ENCODE measurements at places on chromosomes 7 and 10.

DNA sequence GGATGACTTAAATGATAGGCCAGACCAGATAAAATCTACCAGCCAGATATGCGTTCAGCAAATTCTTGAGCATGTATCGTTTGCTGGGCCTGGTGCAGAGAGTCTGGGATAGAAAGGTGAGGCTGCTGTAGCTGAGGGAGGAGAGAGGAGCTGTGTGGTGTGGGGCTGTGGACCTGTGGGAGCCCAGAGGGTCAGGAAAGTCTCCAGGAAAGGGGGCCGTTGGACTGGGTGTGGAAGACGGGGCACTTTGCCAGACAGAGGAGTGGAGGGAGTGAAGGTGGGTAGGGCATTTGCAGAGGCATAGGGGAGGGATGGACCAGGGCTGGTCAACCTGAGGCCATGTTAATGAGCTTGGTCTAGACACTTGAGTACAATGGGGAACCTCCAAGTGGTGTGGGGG lies 124.7 kb upstream of the UNC5B start:
- no peak for DNase-seq

GRCh38 chr10:71625445-71626175 lies 94.0 kb downstream of the C10orf105 start:
- no peak for DNase-seq

- DNase-seq: no peak
These were observed 35.1 kb upstream of the DNAJB6 start for GRCh38 chr7:157301610-157302120.

DNA sequence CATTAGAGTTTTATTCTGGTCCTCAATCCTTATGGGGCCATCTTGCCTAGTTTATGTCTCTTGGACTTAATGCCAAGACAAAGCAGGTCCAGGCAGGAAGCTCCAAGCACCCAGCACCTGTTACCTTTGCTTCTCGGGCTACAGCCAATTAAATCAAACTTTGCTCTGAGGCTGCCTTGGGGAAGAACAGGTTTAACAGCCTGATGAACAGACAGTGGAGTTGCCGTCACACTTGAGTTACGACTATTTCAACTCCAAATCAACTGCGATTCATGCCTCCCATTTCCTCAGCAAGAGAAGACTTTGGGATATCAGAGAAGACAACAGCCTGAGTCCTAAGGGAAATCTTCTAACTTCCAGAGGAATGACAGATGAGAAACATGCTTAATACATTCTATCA lies 62.2 kb downstream of the XPNPEP1 start:
- DNase-seq: no peak

DNA sequence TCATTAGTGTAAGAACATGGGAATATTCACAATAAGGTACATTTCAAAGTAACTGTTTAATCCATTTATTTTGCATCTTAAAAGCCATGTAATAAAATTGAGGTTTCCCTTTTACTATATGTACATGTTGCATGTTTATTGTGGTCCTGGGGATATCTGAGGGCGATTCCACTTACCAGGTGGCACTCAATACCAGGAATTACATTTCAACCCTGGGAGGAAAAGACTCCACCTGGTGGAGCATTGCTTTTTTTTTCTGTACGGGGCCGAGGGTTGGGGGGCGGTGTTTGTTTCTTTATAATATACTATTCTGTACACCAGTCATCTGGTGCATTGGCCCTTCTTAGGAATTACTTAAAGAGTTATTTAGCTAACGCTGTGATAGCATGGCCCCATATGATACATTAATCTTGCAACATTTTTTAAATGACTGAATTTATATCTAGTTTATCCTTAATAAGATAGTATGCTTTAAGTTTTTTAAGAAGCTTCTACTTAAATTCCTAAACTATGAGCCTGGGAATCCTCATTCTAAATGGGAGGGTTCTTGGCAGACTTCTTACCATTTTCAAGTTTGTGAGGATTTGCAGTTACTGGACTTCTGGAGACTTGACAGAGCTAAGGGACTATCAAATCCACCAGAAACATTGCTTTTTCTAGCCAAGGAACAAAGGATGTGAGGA lies 7.2 kb upstream of the HGF start:
- no peak for DNase-seq

DNA sequence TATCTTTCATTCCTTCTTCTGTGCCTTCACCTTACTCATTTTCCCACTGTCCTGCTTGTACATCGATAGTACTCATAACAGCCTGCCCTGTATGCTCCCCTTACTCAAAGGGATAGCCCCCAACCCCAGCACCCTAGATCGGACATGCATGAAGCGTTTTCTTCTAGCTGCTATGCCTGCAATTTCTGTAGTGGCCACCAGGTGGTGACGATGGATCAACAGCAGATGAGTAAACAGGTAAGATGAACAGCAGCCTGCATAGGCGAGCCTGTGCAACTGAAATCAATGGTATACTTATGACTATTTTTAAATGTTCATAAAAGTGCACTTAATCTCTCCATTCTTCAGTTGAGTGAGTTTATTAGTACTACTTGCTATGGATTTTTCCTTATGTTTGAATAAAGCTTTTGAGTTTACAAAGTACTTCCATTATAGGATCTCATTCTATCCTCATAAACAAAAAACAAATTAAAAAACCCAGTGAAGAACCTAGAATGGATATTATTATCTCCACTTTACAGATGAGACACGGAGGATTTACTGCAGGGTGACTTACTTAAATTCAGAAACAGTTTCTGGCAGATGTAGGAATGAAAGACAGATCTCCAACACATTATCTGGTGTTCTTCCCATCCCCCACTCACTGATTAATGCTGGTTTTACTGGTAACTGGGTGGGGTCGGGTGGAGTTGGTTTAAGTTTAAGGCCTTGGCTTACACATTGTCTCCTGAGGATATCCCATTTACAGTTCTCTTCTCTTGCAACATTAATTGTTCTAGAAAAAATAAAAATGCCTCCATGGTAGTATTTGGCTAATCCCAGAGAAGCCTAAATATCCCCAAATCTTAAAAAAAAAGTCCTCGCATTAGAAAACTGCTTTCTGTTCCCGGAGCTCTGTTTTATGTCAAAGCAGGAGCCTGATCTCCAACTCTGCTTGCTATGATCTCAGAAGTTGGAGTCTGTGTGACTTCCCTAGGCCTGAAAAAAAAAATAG lies 222.1 kb downstream of the GLI3 start:
- peak; percentile 19 for DNase-seq

- DNase-seq: peak; percentile 62
These were observed 82.4 kb downstream of the ADCYAP1R1 start for GRCh38 chr7:31134246-31135188.

DNA sequence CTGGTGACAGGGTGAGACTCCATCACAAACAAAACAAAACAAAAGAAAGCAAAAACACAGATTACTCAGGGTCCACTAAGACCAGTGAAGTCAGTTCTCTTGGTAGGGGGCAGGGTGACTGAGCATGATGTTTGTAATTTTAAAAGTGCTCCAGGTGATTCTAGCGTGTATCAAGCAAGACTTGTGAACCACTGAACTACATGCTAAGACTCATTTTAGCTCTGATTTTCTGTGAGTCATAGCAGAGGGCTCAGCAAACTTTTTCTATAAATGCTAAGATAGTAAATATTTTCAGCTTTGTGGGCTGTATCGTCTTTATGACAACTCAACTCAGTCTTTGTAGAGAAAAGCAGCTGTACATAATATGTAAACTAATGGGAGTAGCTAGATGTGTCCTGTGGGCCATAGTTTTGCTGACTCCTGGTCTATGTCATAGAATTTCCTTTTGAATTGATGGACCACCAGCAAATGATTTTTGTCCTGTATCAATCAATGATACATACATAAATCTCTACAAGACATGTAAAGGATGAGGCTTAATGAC lies 141.3 kb downstream of the CFTR start:
- no peak for DNase-seq

DNA sequence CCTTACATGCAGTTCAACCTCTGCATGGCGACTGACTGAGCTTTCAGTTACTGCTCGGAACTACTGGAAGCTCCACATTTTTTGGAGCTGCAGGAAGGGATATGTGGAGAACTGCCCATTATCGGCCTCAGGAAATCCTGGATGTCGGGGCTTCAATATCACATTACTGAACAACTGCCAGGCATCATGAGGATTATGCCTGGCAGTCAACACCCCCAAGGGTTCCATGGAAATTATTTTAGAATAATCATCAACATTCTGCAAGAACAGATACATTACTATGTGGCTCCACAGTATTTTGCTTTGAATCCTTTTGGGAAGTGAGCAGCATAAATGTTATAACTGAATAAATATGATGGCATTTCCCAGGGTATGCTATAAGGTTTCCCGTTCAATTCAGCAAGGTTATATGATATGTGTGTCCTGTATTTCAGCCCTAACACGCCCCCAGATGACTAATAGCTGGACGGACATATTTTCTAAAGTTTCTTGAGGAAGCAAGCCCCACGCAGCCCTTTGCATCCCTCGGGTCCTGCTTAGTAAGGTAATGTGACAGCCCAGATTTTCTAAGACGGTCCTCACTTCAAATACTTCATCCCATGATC lies 53.0 kb upstream of the OPALIN start:
- DNase-seq: no peak

DNA sequence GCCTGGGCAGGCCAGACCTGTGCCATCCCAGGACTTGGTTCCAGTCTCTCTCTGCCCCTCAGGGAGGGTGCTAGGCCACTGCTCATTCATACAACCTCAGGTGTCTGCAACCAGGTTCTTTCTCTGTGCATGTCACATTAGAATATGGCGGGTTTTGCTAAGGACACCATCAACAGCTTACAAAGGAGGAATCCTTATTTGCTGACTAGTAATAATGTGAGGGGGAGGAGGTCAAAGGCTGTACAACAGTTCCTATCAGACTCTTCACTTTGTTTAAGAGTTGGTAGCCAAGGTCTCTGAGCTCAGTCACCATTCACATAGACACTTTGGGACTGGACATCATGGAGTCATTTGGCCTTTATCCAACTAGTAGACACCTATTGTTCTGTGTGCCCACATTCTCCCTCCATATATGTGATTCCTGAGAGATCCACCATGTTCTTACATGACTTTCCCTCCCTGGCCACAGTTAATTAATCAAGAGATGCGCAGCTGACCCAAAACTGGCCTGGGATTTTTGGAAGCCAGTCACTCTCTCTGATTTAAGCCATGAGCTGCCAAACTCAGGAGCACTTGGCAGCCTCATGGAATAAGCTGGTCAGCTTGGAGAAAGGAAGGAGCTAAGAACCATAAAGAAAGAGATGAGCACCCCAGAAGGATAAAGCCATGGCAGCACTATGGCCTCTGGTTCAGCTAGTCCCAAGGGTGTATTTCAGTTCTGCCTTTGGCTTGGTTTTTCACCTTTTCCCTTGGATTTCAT lies 51.2 kb downstream of the DPCD start:
- DNase-seq: no peak

- DNase-seq: no peak
These were observed 237.8 kb downstream of the KIAA1217 start for GRCh38 chr10:24446739-24447138.

DNA sequence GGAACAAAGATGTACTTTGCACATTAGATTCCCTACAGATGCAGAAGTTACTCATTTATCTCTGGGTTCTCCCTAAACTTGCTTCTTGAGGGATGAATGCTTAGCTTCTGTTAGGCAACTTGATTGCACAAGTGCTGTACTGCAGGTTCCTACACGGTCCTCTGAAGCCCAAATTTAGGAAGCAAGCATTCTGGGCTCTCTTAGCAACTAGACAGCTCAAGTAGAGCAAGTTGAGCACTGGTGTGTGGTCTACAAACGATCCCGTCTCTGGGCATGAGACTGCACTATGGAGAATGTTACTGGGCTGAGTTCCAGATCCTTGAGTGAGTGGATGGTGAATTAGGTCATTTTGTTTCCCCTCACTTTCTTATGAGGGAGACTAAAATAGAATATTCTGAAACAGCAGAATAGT lies 14.3 kb downstream of the SEMA3D start:
- no peak for DNase-seq

- DNase-seq: no peak
These were observed 23.3 kb upstream of the INPP5F start for GRCh38 chr10:119702583-119702982.

DNA sequence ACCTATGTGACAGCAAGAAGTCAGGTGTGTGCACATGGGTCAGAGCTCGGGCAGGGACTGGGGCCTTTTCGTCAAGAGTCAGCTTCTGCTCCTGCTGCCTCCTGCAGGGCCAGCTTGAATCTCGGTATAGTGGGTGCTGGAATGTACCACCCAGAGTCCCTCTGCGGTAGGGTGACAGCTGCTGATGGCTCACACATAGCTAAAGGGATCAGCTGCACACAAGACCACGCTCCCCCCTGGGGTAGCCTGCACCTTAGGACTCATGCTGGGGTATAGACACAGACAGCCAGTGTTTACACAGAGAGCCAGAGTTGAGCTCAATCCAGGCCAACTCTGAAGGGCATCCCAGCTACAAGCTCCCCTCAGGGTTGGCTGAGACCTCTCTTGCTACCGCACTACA lies 14.0 kb upstream of the COL13A1 start:
- no peak for DNase-seq

DNA sequence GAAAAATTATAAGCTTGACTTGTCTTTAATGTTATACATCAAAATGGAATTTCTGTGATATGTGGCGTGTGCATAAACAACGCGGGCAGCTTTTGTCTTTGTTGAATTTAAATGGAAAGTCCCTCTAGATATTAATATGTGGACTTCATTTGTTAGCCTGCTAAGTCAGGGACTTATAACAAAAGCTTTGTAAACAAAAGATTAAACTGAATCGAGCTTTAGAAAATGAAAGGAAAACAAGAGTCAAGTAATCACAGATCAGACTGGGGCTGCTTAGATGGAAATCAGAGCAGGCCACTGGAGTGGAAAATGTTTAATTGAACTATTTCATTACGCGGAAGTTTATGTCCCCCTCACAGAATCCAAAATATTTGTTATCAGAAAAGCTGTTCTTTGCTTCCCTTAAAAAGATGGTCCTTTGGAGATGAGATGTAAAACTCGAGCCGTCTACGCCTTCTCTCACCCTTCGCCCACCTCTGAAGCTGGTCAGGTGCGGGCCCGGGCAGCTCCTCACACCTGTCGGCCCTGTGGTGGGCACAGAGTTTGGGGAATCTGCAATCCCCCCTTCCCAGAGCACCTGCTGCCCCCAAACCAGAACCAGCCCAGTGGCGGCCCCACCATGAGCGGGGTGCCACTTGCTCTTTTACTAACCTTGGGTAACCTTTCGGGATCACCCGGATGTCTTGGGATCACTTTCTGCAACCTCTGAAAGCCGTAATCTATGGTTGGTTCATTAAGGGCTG lies 116.2 kb downstream of the EBF3 start:
- no peak for DNase-seq

DNA sequence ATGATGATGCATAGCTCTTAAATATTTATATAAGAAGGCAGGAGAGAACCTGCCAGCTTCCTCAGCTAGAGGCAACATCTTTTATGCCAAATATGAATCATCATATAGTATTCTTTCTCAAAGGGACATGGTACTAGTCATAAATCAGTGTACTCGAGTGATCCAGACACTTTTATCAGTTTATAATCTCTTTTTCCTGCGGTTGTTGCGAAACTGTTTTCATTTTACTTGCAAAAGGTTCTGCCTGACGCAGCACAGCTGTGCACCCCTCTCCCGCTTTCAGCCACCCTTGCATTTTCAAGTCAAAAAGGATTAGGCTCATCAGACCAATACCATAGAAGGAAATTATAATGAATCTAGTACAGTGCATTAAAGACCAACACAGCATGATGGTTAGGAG lies 332.3 kb upstream of the PRKCQ start:
- no peak for DNase-seq

- DNase-seq: no peak
These were observed 237.6 kb downstream of the KCNMA1 start for GRCh38 chr10:77400033-77400432.

GRCh38 chr10:94129393-94130130 lies 135.8 kb downstream of the PLCE1 start:
- no peak for DNase-seq

GRCh38 chr10:6320320-6321010 lies 117.7 kb downstream of the PFKFB3 start:
- no peak for DNase-seq

Data from hematopoietic multipotent progenitor cell treated with erythropoietin and hydrocortisone succinate and interleukin-3 and kit ligand, for 17 days (in vitro differentiated cells).